Karpas-422 (cell line): ENCODE measurements at places on chromosomes 2 and 18. TPM values are rescaled to one million over a fixed set of nuclear protein-coding genes. Genes with fewer than 3 reads are reported as not detected.

Gene TNS1
- total RNA-seq = 1.7 TPM in 1 of 2 replicates, not detected in the other

- no peak for DNase-seq
- H3K4me3 ChIP-seq = no peak overlapping the region
- H3K4me1 ChIP-seq = no peaks in the 10 kb centered on the region
- H3K36me3 ChIP-seq = no peaks in the 10 kb centered on the region
- no peaks in the 10 kb centered on the region for H3K27me3 ChIP-seq
These were observed 193.2 kb upstream of the TPO start for GRCh38 chr2:1219901-1220573.

DNA sequence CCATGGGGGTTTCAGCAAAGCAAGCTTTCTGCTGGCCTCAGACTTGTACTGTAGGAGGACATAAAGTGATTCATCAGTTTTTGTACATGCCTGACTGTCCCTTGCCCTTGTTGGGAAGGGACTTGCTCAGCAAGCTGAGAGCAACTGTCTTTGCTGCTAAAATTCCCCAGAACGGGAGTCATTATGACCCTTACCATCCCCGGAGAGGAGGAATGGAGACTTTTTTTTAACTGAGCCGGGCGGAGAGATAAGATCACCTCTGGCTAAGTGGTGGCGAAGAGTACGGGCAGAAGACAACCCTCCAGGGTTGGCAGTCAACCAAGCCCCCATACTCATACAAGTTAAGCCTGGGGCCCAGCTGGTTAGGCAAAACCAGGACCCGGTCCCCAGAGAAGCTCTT, 20.4 kb upstream of the NAGK start:
- no peak overlapping the region for H3K27ac ChIP-seq
- no peak for DNase-seq
- H3K36me3 ChIP-seq = no peaks in the 10 kb centered on the region
- no peak overlapping the region for H3K4me3 ChIP-seq

Gene ARHGAP25
- 172 and 213 TPM in 2 replicates for total RNA-seq

DNA sequence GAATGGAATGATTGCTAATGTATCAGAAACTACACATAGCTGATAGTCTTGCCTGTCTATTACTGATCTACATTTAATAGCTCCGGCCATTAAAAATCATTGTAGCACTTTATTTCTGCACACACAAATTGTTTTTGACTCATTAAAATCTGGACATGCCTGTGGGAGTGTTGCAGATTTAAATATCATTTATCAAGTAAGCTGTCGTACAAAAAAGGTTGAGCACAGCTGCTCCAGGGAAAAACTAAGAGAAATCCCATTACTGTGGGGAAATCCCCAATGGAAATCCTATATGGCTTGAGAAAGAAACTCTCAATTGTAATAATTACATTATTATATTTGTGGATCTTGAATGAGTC, 99.6 kb upstream of the CERS6 start:
- no peaks in the 10 kb centered on the region for H3K27me3 ChIP-seq
- H3K27ac ChIP-seq = no peak overlapping the region
- H3K4me1 ChIP-seq = no peaks in the 10 kb centered on the region
- DNase-seq = no peak

Gene SERPINB4
- not detected in 2 replicates for total RNA-seq

DNA sequence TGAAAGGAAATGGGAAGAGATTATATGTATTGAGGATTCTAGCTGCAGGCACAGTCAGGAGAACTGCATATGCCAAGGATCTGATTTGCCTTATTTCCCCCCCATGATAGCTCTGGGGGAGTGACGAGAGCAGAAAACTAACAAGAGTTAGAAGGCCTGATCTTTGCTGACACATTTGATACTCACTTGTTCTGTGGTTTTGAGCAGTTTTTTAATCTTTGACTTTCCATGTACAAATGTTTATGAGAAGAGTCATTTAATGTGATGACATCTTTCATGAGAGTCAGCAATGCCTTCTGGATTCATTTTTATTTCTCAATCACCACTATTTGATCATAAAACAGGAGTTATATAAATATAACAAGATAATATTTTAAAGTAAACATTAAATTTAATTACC, 12.7 kb upstream of the SERPINB7 start:
- H3K27ac ChIP-seq = no peak overlapping the region
- no peak for DNase-seq
- no peak overlapping the region for H3K4me3 ChIP-seq
- H3K4me1 ChIP-seq = no peaks in the 10 kb centered on the region
- no peaks in the 10 kb centered on the region for H3K36me3 ChIP-seq
- H3K27me3 ChIP-seq = no peaks in the 10 kb centered on the region

DNA sequence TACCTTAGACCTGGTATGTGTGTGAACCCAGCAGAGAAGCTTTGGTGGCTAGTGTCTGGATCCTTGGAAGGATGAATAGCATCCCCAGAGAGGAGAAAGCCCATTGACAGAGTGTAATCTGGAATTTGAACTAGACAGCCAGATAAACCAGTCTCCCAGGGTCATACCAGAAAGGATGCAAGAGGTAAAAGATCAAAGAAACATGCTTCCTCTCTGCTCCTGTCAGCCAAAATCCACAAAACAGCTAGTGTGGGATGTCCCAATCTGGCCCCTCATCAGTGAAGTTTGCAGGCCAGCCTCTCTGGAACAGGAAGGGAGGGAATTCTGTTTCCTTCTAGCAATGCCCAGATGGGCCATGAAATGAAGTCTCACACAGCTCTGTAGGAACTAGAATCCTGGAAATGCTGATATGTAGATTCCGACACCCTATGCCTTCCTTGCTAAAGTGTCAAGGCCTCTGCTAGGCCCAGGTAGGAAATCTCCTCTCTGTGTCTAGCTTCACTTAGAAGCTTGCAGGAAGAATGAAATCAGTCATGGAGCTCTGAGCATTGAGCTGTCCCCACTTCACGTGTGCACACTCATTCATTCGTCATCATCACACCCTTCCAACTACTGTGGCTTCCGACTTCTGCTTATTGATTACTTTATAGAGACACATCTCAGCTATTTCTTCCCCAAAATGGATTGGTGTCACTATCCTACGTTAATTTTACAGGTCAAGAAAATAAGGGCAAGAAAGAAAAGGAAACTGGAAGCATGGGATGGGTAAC, 38.0 kb downstream of the EVA1A start:
- H3K4me1 ChIP-seq = no peaks in the 10 kb centered on the region
- H3K36me3 ChIP-seq = no peaks in the 10 kb centered on the region
- H3K4me3 ChIP-seq = no peak overlapping the region
- H3K27ac ChIP-seq = no peak overlapping the region
- no peaks in the 10 kb centered on the region for H3K27me3 ChIP-seq
- DNase-seq = no peak

GRCh38 chr2:14297340-14297739, 335.2 kb upstream of the LRATD1 start:
- no peaks in the 10 kb centered on the region for H3K36me3 ChIP-seq
- no peak for DNase-seq
- no peak overlapping the region for H3K4me3 ChIP-seq
- no peaks in the 10 kb centered on the region for H3K4me1 ChIP-seq
- no peak overlapping the region for H3K27ac ChIP-seq
- 0 out of 2 replicates have a peak, but pooled peaks cover 3% of the 10 kb centered on the region for H3K27me3 ChIP-seq

GRCh38 chr2:171104379-171104778, 56.3 kb downstream of the TLK1 start:
- no peak overlapping the region for H3K4me3 ChIP-seq
- DNase-seq = no peak
- H3K27me3 ChIP-seq = no peaks in the 10 kb centered on the region
- H3K36me3 ChIP-seq = peaks cover 9% of the 10 kb centered on the region; the same call in 1 of the 2 replicates
- no peak overlapping the region for H3K27ac ChIP-seq

DNA sequence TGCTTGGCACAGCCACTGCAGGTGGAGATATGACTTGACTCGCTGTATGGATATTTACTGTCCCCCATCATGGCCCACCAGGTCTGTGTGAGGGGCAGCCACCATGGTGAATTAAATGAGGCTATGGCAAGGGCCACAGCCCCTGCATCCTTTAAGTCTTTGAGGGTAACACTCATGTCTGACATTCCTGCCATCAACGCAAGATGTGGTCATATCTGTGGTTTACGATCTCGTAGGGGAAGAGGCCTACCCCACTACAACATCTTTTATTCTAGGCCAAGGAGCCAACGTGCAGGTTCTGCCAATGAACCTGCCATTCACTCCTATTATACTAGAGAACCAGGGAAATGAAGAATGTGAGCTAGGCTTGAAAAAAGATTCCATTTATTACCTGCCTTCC, 381.6 kb upstream of the ID2 start:
- H3K36me3 ChIP-seq = no peaks in the 10 kb centered on the region
- H3K4me3 ChIP-seq = no peak overlapping the region
- DNase-seq = no peak
- peaks cover 36% of the 10 kb centered on the region for H3K4me1 ChIP-seq

Gene CBLN2
- not detected in 2 replicates for total RNA-seq

DNA sequence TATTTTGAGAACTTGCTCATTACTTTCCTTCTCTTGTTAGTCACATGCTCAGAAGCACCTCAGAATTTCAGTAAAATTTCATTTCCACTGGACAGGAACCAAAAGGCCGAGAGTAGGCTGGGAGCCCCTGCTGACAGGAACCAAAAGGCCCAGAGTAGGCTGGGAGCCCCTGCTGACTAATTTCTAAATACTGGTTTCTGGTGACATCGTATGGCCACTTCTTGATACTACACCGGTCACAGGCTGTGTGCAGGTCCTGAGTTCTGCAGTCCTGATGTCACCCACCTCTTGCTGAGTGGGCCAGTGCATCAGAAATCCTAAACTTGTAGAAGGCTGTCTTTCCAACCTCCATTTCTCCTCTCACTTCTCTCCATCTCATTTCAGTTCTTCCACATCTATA, 17.7 kb upstream of the EN1 start:
- DNase-seq = peak; percentile 76
- no peak overlapping the region for H3K4me3 ChIP-seq
- no peaks in the 10 kb centered on the region for H3K4me1 ChIP-seq
- no peaks in the 10 kb centered on the region for H3K36me3 ChIP-seq

GRCh38 chr18:56727399-56727798, 76.2 kb downstream of the WDR7 start:
- H3K4me1 ChIP-seq = no peaks in the 10 kb centered on the region
- DNase-seq = no peak
- H3K27ac ChIP-seq = no peak overlapping the region

- DNase-seq = no peak
- H3K27me3 ChIP-seq = no peaks in the 10 kb centered on the region
- no peaks in the 10 kb centered on the region for H3K4me1 ChIP-seq
These were observed 60.9 kb upstream of the TFCP2L1 start for GRCh38 chr2:121345887-121346286.

- no peak overlapping the region for H3K27ac ChIP-seq
- H3K4me1 ChIP-seq = no peaks in the 10 kb centered on the region
- no peak for DNase-seq
- no peaks in the 10 kb centered on the region for H3K27me3 ChIP-seq
- no peak overlapping the region for H3K4me3 ChIP-seq
- no peaks in the 10 kb centered on the region for H3K36me3 ChIP-seq
These were observed 836.1 kb upstream of the ZEB2 start for GRCh38 chr2:145356056-145356455.

Gene ALLC
- total RNA-seq = not detected in 2 replicates

DNA sequence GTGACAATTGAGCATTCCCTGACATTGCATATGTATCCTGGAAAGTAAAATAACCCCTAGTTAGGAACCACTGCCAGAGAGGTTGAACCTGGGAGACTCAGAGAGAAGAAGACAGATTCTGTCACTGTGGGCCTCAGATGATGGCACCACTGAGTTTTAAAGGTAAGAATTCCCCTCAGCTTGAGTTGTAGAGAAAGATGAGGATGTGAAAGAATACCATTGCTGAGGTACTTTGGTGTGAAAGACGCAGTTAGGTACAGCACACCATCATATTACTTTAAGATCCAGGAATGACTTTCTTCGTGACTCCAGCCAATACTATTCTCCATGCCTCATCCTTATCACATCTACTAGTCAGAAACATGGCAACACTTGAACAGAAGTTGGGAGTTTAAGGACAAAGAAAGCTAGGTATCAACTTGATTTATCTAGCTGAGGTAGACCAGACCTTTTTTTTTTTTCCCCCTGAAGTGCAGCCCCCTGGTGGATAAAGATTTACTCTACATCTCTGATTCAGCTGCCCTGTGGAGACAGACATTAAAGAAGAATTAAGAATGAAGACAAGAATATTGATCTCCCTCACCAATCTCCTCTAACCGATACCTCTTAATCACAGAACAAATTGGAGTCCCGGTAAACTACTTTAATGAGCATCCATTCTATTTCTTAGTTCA, 630.5 kb upstream of the FANCL start:
- peak; percentile 74 for DNase-seq
- H3K27me3 ChIP-seq = no peaks in the 10 kb centered on the region
- no peak overlapping the region for H3K27ac ChIP-seq
- H3K4me1 ChIP-seq = no peaks in the 10 kb centered on the region
- no peak overlapping the region for H3K4me3 ChIP-seq
- no peaks in the 10 kb centered on the region for H3K36me3 ChIP-seq

Gene SRD5A2
- total RNA-seq = 0.04 TPM in 2 replicates

DNA sequence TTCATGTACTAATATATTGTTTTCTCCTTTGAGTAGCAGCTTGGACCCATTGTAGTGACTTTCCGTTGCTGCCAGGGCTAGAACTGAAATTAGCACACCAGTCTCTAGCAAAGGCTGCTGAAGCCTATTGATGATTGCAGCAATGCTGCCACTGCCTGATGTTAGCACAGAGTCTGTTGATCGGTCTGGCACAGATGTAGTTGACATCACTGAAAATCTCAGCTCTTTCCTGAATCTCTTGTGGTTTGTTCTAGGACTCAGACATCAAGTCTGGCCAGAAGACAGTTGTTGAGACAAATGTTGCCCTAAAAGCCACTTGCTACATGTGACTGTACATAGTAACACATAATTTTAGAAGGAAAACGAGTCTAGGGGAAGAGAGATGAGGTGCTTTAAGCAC, 47.2 kb downstream of the VAPA start:
- H3K36me3 ChIP-seq = no peaks in the 10 kb centered on the region
- H3K27ac ChIP-seq = no peak overlapping the region
- no peaks in the 10 kb centered on the region for H3K27me3 ChIP-seq
- no peak overlapping the region for H3K4me3 ChIP-seq
- DNase-seq = no peak

DNA sequence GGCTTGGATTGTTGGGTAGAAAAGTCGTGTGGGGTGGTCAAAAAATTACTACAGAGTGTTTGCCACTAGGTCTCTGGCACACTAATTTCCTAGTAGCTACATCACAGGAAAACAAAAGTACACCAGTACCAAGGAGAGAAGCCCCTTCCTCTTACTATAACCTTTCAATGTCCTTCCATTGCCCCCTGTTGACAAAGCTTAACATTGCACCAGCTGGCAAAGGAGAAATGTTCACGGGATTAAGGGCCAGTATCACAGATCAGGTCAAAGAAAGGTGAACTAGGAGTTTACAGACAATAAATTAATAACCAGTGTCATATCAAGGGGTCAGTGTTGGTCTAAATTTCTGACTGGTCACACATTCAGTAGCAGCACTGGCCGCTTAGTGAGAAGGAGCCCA, 1139.6 kb upstream of the FAM98A start:
- no peaks in the 10 kb centered on the region for H3K4me1 ChIP-seq
- no peak overlapping the region for H3K4me3 ChIP-seq
- no peaks in the 10 kb centered on the region for H3K27me3 ChIP-seq
- H3K36me3 ChIP-seq = no peaks in the 10 kb centered on the region

Gene GALR1
- total RNA-seq = not detected in 2 replicates

Gene RBM44
- 0.07 and 1.2 TPM in 2 replicates for total RNA-seq

- no peak overlapping the region for H3K27ac ChIP-seq
- no peak overlapping the region for H3K4me3 ChIP-seq
- H3K4me1 ChIP-seq = no peaks in the 10 kb centered on the region; the same call in 1 of the 2 replicates
These were observed 49.6 kb upstream of the IGFBP2 start for GRCh38 chr2:216583606-216584005.
